ENCODE measurements at places on chromosomes 4 and X. TPM values are rescaled to one million over a fixed set of nuclear protein-coding genes. Genes with fewer than 3 reads are reported as not detected.

DNA sequence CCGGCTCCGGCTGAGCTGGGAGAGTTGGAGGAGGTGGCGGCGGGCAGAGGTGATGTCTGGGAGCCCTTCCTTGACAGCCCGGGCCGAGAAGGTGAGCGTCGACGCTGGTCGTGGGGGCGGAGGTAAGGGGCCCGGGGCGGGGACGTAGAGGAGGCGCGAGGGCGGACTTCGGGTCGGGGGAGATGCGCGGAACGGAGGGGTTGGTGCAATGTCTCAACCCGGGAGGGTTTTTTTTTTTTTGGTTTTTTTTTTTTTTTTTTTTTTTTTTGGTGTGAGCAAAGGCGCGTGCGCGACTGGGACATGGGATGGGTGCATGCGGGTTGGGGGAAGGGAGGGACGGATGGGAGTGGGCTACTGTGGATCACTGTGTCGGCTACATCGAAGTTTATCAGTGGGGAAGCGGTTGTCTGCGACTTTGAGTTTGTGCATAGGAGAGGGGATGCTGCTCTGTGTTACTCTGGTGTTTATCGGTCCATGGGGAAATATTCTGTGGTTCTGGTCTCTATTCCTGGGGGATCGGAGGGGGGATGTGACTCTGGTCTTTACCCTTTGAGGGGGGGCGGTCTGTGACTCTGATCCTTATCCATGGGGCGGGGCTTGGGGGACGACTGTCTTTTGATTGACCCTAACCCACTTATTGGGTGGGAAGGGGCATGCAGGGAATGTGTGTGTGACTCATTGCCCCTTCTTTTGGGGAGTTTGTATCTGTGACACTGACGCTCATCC lies 537 bp downstream of the RBM10 start:
- H3K27me3 ChIP-seq: no peaks in the 10 kb centered on the region
- no peaks in the 10 kb centered on the region for H3K4me1 ChIP-seq
- peak overlapping the region; percentile 83 for H3K27ac ChIP-seq
- no peak for DNase-seq

DNA sequence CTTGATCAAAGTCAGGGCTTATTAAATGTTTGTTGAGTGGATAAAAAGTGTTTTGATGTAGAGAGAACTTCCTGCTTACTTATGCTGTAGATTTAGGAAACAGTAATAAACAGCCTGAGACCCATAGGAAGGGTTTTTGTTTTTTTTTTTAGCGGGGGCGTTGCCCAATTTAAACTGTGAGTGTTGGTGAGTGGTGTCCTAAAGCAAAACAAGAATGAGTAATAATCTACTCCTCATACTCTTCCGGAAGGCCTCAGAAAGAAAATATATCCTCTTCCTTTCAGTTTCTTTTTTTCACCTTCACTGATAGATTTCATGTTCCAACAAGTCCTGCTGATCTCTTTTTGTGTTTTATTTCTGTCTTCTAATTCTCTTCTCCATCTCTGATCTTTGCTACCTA lies 104.4 kb upstream of the SCML1 start:
- H3K27ac ChIP-seq: no peak overlapping the region
- no peak overlapping the region for H3K4me3 ChIP-seq
- DNase-seq: no peak
- H3K27me3 ChIP-seq: no peaks in the 10 kb centered on the region

DNA sequence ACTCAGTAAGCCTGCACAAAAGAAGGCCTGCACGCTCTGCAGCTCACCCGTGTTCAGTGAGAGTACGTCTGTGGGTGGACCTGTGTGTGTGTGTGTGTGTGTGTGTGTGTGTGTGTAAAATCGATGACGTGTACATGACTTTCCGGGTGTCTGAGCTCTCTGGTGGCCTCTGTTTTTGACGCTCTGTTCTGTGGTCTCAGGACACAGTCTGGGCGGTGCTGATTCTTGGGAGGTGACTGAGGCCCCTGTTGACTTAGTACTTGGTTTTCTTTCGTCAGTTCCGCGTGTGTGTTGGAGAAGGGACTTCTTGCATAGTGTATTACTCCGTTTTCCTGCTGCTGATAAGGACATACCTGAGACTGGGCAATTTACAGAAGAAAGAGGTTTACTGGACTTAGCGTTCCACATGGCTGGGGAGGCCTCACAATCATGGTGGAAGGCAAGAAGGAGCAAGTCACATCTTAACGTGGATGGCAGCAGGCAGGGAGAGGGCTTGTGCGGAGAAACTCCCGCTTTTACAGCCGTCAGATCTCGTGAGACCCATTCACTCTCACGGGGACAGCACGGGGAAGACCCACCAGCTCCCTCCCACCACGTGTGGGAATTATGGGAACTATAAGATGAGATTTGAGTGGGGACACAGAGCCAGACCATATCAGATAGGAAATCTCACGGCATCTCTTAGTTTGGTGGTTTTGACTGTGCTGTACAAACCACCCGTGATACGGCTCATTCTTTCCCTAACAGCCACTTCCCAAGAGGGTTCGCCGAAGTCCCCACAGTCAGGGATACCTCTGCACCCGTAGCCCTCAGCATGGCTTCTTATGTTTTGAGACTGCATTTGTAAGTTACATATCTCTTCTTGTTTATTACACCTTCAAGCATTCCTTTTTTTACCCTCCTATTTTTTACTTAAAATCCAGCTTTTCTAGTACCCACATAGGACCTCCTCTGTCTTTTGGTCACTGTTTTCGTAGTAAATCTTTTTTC lies 24.5 kb downstream of the UVSSA start:
- no peak overlapping the region for H3K27ac ChIP-seq
- no peak for DNase-seq
- no peaks in the 10 kb centered on the region for H3K27me3 ChIP-seq
- H3K4me3 ChIP-seq: no peak overlapping the region
- no peaks in the 10 kb centered on the region for H3K36me3 ChIP-seq

- H3K36me3 ChIP-seq: no peaks in the 10 kb centered on the region
- H3K4me3 ChIP-seq: no peak overlapping the region
- no peak overlapping the region for H3K27ac ChIP-seq
- DNase-seq: no peak
- peaks cover 3% of the 10 kb centered on the region for H3K4me1 ChIP-seq
- H3K27me3 ChIP-seq: no peaks in the 10 kb centered on the region
These were observed 295.4 kb downstream of the CFAP47 start for GRCh38 chrX:36214924-36215323.

DNA sequence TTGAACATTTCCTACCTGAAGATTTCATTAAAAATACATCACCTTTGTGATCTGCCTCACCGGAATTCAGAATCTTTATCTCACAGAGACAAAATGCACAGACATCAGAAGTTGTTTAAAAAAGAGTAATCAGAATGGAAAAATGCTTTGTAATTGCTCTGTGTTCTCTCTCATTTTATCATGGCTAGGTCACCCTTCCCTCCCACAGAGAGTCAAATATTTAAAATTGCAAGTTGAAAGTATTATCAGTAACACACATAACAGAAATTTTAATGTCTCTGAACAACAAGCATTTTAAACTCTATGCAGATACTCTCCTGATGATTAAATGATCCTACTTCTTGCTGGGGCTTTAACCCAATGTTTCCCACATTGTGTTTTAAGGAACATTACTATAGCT lies 362.0 kb downstream of the CBLL2 start:
- H3K27ac ChIP-seq: no peak overlapping the region
- DNase-seq: no peak
- H3K4me3 ChIP-seq: no peak overlapping the region
- H3K36me3 ChIP-seq: no peaks in the 10 kb centered on the region

RAP2C gene
- 20.5 TPM for total RNA-seq

MAGEB2 gene
- total RNA-seq: not detected

DNA sequence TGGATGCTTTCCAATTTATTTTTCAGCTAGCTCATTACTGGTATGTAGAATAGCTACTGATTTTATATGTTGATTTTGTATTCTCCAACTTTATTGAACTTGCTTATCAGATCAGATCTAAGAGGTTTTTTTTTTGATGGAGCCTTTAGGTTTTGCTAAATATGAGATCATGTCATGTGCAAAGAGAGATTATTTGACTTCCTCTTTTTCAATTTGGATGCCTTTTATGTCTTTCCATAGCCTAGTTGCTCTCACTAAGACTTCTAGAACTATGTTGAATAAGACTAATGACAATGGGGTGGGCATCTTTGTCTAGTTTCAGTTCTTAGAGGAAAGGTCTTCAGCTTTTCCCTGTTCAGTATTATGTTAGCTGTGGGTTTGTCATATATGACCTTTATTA lies 11.7 kb downstream of the MAGEE1 start:
- no peaks in the 10 kb centered on the region for H3K4me1 ChIP-seq
- H3K36me3 ChIP-seq: no peaks in the 10 kb centered on the region
- no peak overlapping the region for H3K27ac ChIP-seq
- DNase-seq: no peak
- H3K4me3 ChIP-seq: no peak overlapping the region
- H3K27me3 ChIP-seq: no peaks in the 10 kb centered on the region

GRCh38 chrX:37684973-37685372 lies 618 bp upstream of the XK start:
- no peaks in the 10 kb centered on the region for H3K36me3 ChIP-seq
- peaks cover 10% of the 10 kb centered on the region for H3K27me3 ChIP-seq
- no peak overlapping the region for H3K27ac ChIP-seq
- peak overlapping the region; percentile 50 for H3K4me3 ChIP-seq

- no peaks in the 10 kb centered on the region for H3K36me3 ChIP-seq
- no peak overlapping the region for H3K27ac ChIP-seq
- no peak overlapping the region for H3K4me3 ChIP-seq
- no peaks in the 10 kb centered on the region for H3K27me3 ChIP-seq
- DNase-seq: no peak
These were observed 34.7 kb downstream of the SORCS2 start for GRCh38 chr4:7227008-7227407.

SPATA4 gene
- total RNA-seq: not detected

CFAP299 gene
- not detected for total RNA-seq

GRCh38 chrX:153319295-153320046 lies 2.1 kb downstream of the PNMA6F start:
- no peaks in the 10 kb centered on the region for H3K4me1 ChIP-seq
- no peaks in the 10 kb centered on the region for H3K27me3 ChIP-seq
- no peaks in the 10 kb centered on the region for H3K36me3 ChIP-seq
- no peak for DNase-seq
- no peak overlapping the region for H3K4me3 ChIP-seq

SLC35A2 gene
- total RNA-seq: 21.4 TPM

NPY5R gene
- 1.5 TPM for total RNA-seq

- no peaks in the 10 kb centered on the region for H3K4me1 ChIP-seq
- H3K27ac ChIP-seq: no peak overlapping the region
- H3K36me3 ChIP-seq: no peaks in the 10 kb centered on the region
- peak overlapping the region; percentile 53 for H3K4me3 ChIP-seq
These were observed 1.2 kb downstream of the TMEM255A start for GRCh38 chrX:120309873-120310705.

GABRG1 gene
- total RNA-seq: 0.36 TPM

All from H1 (cell line).